ENCODE measurements at places on chromosomes 11 and 22. TPM values are rescaled to one million over a fixed set of nuclear protein-coding genes. Genes with fewer than 3 reads are reported as not detected.

Gene CFAP300
- 0.50 TPM for polyA plus RNA-seq

Gene LRRC74B
- polyA plus RNA-seq, result not detected

Gene GVQW3
- polyA plus RNA-seq, result 0.33 TPM

Gene SPDYC
- polyA plus RNA-seq, result not detected

Gene GRAMD1B
- 8.6 TPM for polyA plus RNA-seq

Gene ZNF408
- 8.5 TPM for polyA plus RNA-seq

Gene PLAAT5
- 1.1 TPM for polyA plus RNA-seq

Gene KCNK4
- polyA plus RNA-seq, result not detected

Gene PACSIN3
- polyA plus RNA-seq, result 282 TPM

- no peaks in the 10 kb centered on the region for H3K36me3 ChIP-seq
- DNase-seq, result no peak
- H3K27me3 ChIP-seq, result no peaks in the 10 kb centered on the region
These were observed 422.6 kb downstream of the MN1 start for GRCh38 chr22:27378995-27379394.

DNA sequence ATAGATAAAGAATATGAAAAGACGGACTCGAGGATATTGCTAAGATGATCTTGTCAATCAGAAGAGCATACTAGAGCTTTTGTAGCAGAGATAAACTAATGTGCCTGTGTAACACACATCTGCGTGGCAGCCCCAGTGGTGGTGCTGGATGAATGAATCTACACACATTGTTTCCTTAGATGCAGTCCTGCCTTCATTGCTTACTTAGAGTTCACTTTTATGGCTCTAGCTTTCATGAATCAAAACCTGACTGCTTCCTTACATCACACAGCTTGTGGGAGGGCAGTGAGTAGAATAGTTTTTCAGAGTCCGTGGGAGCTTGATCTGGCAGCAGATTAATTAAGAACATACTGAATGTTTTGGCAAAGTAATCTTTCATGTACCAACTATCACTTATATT, 83.7 kb downstream of the EXT2 start:
- H3K4me1 ChIP-seq, result peaks cover 4% of the 10 kb centered on the region
- H3K4me3 ChIP-seq, result no peak overlapping the region
- no peaks in the 10 kb centered on the region for H3K27me3 ChIP-seq
- no peaks in the 10 kb centered on the region for H3K36me3 ChIP-seq
- no peak overlapping the region for H3K27ac ChIP-seq
- DNase-seq, result no peak

DNA sequence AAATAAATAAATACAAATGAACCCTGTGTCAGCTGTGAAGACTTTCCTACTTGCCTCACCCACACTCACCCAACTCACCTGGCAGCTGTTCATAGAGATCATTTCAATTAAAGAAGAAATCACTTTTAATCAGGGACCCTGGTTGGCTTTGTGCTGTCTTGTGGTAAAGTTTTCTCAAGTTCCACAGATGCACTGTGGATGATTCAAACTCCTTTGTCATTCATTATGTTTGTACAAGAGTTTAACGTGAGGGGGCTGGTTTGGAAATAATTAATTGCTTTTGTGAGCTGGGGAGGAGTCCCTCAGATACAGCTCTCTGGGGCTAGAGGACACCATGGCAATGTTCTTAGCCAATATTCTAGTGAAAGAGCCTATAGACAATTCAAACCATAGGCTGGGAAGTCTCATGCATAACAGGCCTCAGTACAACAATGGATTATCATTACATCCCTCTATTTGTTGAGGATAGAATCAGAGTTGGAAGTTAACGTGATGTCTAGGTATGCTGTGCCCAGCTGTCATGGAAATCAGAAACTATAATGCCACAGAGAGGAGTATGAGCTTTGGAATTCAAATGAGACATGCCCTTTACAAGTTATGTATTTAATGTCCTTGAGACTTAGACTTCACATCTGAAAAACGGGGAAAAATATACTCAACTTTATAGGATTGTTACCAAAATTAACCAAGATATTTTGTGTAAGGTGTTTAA, 698.5 kb downstream of the KCNA4 start:
- H3K4me1 ChIP-seq, result no peaks in the 10 kb centered on the region
- no peaks in the 10 kb centered on the region for H3K36me3 ChIP-seq
- no peak overlapping the region for H3K4me3 ChIP-seq
- H3K27me3 ChIP-seq, result no peaks in the 10 kb centered on the region

DNA sequence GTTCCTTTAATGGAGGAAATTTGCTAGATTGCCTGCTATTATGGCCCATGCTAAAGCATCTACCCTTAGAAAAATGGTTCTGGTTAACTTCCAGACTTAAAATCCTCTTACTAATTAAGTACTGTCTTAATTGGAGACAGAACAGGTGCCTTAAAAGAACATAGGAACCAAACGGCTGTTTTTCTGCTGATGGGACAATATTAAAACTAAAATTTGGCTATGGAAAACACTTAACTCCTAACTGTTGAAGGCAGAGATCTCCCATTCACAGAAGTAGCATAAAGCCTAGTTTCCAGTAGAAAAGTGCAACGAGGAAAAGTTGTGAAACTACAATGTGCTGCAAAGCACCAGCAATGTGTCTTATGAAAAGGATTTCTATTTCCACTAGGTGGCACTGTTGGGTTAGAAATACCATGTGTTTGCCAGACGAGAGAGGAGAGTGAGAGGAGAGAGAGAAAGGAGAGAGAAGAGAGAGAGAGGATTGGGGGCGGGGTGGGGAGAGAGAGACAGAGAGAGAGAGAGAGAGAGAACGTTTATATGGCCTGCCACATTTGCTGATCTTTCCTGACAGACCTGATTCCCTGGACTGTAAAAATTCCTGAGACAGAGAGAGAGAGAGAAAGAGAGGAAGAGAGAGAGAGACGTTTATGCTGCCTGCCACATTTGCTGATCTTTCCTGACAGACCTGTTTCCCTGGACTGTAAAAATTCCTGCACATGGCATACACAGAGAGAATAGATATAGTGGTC, 51.5 kb downstream of the FAM181B start:
- no peak overlapping the region for H3K27ac ChIP-seq
- DNase-seq, result no peak
- no peaks in the 10 kb centered on the region for H3K4me1 ChIP-seq
- H3K36me3 ChIP-seq, result no peaks in the 10 kb centered on the region
- H3K27me3 ChIP-seq, result peaks cover 4% of the 10 kb centered on the region

DNA sequence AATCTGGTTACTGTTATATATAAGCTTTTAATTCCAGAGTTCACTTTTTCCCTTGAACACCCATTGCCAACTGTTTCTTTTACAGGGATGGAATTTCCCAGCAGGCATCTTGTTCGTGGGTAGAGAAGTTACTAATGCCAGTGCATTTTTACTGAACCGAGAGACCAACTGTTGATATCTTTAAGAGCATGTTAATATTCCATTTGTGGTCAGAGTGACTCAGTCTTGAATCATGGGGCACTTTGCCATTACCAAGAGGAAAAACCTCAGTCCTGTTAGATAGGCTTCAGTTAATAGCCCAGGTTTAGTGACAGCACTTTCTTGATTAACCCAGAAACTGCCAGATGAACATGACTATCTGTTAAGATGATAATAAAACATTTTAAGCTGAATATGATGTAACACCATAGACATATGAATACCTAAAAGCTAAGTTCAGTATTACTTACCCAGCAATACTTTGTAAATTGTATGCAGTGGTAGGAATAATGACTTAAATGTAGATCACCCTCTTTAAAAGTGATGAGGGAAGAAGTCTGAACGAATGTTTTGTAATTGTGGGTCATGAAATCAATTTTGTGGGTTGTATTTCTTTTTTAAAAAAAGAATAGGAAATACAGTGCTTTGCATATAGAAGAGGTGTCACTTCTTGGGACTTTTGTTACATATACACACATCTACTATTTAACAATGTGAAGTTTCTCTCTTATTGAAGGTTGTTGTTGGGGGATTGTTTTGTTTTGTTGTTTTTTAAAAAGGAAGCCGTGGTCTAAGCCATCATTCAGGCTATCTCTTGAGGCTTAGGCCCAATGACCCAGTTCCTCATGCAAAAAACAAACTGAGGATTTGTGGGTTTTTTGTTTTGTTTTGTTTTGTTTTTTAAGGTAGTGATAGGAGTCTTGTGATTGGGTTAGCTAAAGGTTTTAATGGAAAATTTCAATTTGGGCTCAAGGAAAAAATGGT, 79.2 kb upstream of the GRIK4 start:
- DNase-seq, result peak; percentile 42
- H3K27ac ChIP-seq, result peak overlapping the region; percentile 78
- H3K4me1 ChIP-seq, result peaks cover 8% of the 10 kb centered on the region

- H3K4me3 ChIP-seq, result no peak overlapping the region
- no peaks in the 10 kb centered on the region for H3K36me3 ChIP-seq
- no peak for DNase-seq
- H3K27ac ChIP-seq, result no peak overlapping the region
- H3K4me1 ChIP-seq, result no peaks in the 10 kb centered on the region
These were observed 71.3 kb upstream of the GRIA4 start for GRCh38 chr11:105538588-105538987.

- H3K4me3 ChIP-seq, result no peak overlapping the region
- no peaks in the 10 kb centered on the region for H3K27me3 ChIP-seq
- H3K27ac ChIP-seq, result no peak overlapping the region
- H3K36me3 ChIP-seq, result peaks cover 89% of the 10 kb centered on the region
- no peaks in the 10 kb centered on the region for H3K4me1 ChIP-seq
These were observed 14.0 kb downstream of the RPUSD4 start for GRCh38 chr11:126197277-126197939.

DNA sequence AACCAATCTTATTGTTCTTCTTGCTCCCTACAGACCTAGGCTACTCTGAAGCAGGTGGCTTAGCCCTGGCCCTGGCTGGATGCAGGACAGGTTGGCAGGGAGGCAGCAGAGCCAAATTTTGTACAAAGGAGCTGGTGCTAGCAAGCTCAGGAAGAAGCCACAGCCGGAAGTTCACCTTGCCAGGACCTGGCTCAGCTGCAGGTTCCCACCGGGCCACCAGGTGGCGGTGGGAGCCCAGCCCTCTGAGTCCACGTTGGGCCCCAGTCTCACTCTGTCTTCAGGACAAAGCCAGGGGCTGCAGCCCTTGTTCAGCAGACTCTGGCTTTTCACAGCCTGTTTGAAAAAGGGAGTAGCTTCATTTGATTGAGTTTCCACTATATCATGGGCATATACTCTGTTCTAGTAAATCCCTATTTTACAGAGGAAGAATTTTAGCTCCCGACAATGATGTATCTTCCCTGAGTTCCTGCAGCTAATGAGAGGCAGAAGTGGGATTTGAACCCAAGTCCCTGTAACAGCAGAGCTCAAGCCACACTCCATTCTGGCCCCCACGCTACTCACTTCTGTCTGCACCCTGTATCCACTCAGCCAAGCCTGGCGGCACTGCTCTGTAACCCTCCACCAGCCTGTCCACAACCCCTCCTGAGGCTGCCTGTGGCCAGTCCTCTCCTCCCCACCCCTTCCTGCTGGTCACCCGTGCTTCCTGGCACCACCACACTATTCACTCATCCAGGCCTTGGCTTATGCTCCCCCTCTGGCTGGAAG, 3.3 kb downstream of the TKFC start:
- no peak overlapping the region for H3K4me3 ChIP-seq
- peaks cover 17% of the 10 kb centered on the region for H3K4me1 ChIP-seq
- peak; percentile 64 for DNase-seq
- H3K27me3 ChIP-seq, result no peaks in the 10 kb centered on the region

DNA sequence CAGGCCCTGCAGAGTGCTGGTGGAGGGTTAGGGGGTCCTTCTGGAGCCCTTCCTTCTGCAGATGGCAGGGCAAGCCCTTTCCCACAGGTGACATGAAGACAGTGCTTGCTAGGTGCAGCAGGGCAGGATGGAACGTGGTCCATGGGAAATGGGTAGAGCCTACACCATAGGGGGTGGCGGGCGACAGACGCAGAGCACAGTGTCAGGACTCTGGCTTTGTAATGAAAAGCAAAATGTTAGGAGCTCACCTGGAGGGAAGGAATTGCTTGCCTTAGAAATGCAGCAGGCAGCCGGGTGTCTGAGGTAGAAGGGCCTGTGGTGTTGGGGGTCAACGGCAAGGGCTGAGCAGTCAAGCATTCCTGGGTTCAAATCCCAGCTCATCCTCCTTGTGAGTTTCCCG, 54.9 kb downstream of the ARHGAP8 start:
- no peaks in the 10 kb centered on the region for H3K36me3 ChIP-seq
- DNase-seq, result no peak
- H3K4me1 ChIP-seq, result no peaks in the 10 kb centered on the region
- no peak overlapping the region for H3K27ac ChIP-seq

- no peaks in the 10 kb centered on the region for H3K36me3 ChIP-seq
- no peak for DNase-seq
- H3K27me3 ChIP-seq, result no peaks in the 10 kb centered on the region
- H3K27ac ChIP-seq, result no peak overlapping the region
These were observed 118.1 kb downstream of the BBOX1 start for GRCh38 chr11:27158456-27159334.

- DNase-seq, result no peak
- no peak overlapping the region for H3K27ac ChIP-seq
- H3K27me3 ChIP-seq, result no peaks in the 10 kb centered on the region
- no peak overlapping the region for H3K4me3 ChIP-seq
These were observed 15.3 kb downstream of the TUG1 start for GRCh38 chr22:30984317-30984716.

GRCh38 chr11:88246696-88247095, 71.5 kb upstream of the RAB38 start:
- H3K4me3 ChIP-seq, result no peak overlapping the region
- no peaks in the 10 kb centered on the region for H3K36me3 ChIP-seq
- no peaks in the 10 kb centered on the region for H3K27me3 ChIP-seq
- no peaks in the 10 kb centered on the region for H3K4me1 ChIP-seq
- no peak for DNase-seq
- H3K27ac ChIP-seq, result no peak overlapping the region

DNA sequence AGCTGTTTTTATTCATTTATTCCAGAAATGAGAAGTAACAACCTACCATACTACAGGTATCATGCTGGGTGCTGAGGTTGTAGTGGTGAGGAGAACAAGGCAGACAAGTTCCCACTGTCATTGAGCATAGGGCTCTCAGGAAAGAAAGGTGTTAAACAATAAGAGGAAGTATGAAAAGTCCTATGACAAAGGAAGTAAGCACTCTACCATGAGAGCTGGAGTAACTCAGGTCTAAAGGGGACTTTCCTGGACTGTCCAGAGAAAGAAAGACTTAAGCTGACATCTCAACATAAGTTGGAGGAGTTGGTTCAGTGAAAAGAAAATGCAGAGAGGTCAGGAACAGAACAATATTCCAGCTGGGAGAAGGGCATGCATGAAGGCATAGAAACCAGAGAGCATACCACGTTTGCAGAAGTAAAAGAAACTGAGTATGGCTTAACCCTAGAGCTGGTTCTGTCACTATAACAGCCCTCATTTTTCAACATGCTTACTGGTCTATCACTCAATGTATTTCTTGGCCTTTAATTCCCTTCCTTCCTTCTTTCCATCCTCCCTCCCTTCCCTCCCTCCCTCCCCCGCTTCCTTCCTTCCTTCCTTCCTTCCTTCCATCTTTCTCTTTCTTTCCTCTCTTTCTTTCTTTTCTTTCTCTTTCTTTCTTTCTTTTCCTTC, 137.8 kb upstream of the BDNF start:
- no peak overlapping the region for H3K4me3 ChIP-seq
- H3K4me1 ChIP-seq, result no peaks in the 10 kb centered on the region
- H3K27me3 ChIP-seq, result no peaks in the 10 kb centered on the region
- DNase-seq, result no peak
- no peak overlapping the region for H3K27ac ChIP-seq
- no peaks in the 10 kb centered on the region for H3K36me3 ChIP-seq
